ENCODE measurements at places on chromosomes 16 and 17.
A peak's percentile ranks its signal among the peaks of the same experiment; 100 is the strongest.

DNA sequence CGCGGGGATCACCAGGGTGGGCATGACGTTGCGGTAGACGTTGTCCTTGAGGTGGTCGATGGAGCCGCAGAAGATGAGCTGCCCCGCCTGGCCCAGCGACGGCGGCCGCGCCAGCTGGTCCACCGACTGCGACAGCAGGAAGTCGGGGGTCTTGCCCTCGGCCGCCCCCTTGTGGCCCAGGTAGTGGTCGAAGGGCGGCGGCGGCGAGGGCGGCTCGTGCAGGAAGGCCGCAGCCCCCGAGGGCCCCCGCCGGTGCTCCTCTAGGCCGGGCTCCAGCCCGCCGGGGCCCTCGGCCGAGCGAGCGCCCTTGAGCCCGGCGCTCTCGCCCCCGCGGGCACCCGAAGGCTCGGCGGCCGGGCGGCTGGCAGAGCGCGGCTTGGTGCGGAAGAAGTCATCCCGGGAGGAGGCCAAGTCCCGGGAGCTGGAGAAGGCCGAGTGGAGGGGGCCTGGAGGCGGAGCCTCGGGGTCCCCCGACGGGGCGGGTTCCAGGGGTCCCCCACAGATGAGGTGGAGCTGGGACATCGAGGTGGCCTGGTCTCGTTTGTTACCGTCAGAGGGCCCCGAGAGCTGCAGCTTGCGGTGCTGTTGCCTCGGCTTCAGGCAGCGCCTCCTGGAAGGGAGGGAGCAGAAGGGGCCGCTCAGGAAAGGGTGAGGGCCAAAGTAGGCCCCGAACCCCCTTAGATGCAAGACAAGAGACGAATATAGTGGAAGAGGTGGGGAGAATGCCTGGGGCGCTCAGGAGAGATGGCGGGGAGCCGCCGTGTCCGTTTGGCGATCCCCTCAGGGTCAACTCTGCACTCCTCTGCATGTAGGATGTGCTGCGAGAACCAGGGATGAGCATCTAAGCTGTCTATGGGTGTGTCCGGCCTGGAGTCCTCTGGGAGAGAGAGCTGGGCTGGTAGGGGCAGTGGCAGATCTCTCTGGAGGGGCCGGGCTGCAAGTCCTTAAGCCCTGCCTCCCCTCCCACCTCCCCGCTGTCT, 8.8 kb downstream of the FAM171A2 start:
- peak; percentile 49 for DNase-seq

GRCh38 chr16:86926181-86927094, 348.1 kb downstream of the FOXL1 start:
- no peak for DNase-seq

GRCh38 chr16:62190426-62190825, 154.2 kb upstream of the CDH8 start:
- DNase-seq = no peak

- DNase-seq = no peak
These were observed 13.9 kb downstream of the BRD7 start for GRCh38 chr16:50354629-50355456.

GRCh38 chr16:27974896-27975540, 88.5 kb downstream of the GSG1L start:
- no peak for DNase-seq

- DNase-seq = no peak
These were observed 48.5 kb downstream of the CRISPLD2 start for GRCh38 chr16:84868328-84868727.

GRCh38 chr17:82804442-82805191, 35.2 kb downstream of the ZNF750 start:
- DNase-seq = no peak

- no peak for DNase-seq
These were observed 23.2 kb downstream of the CDH3 start for GRCh38 chr16:68668266-68668665.

DNA sequence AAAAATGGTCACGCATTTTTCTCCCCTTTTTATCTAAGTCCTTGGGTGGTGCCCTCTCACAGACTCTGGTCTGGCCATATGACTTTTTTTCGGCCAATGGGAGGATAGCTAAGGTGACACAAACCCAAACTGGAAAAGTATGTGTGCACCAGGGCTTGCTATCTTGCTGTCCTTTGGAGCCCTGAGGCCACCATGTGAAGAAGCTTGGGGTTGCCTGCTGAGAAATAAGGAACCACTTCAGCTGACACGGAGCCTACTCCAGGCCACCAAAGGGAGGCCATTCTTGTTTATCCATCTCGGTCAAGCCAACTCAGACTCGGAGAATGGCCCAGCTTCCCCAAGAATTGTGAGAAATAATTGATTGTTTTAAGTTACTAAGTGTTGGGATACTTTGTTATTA, 111.4 kb upstream of the ZFHX3 start:
- no peak for DNase-seq
